ENCODE measurements at places on chromosomes 3 and 15. TPM values are rescaled to one million over a fixed set of nuclear protein-coding genes. Genes with fewer than 3 reads are reported as not detected.

Gene BRK1
- total RNA-seq: 94.5 TPM

Gene SLC9C1
- not detected for total RNA-seq

Gene STRIT1
- total RNA-seq: not detected

Gene TICRR
- 5.2 TPM for total RNA-seq

Gene LARP6
- 50.6 TPM for total RNA-seq

DNA sequence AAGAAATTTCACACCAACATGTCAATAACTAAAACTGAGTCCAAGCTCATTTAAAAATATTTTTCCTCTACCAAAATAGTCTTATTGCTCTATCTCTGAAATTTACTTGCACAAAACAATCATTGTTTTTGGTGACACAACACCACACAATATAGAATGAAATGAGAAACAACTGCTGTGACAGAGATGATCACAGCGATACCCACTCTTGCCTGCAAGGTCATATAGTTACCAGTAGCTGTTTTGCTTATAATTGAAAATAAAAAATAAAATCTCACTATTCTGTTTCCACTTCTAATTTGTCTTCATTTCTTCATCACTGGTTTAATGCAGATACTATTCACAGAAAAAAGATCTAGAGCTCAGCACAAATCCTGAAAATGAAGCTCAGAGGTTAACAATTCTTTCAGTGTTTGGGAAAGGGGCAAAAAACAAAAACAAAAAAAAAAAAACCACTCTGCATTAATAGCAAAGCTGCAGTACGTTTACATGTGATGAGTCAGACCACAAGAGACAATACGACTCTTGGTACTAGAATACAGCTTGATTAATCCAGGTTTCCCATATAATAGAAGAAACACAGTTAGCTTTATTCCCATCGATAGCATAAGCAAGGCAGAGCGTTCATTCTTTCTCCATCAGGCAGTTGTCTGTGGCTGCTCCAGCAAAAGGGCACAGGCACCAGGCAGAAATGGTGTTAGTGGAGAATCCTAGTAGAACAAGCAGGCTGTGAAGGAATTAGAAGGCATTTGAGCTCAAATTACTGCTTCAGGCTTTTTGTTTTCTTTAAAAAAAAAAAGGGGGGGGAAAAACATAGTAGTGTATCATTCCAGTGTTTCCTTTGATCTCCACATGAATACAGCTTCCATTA lies 773 bp downstream of the ANKRD28 start:
- no peaks in the 10 kb centered on the region for H3K27me3 ChIP-seq
- peaks cover 68% of the 10 kb centered on the region for H3K4me1 ChIP-seq
- H3K4me3 ChIP-seq: peak overlapping the region; percentile 44
- H3K36me3 ChIP-seq: no peaks in the 10 kb centered on the region

- DNase-seq: no peak
- H3K36me3 ChIP-seq: no peaks in the 10 kb centered on the region
- no peak overlapping the region for H3K27ac ChIP-seq
- H3K4me3 ChIP-seq: no peak overlapping the region
- H3K4me1 ChIP-seq: no peaks in the 10 kb centered on the region
These were observed 159.4 kb downstream of the CDIN1 start for GRCh38 chr15:36738817-36739216.

DNA sequence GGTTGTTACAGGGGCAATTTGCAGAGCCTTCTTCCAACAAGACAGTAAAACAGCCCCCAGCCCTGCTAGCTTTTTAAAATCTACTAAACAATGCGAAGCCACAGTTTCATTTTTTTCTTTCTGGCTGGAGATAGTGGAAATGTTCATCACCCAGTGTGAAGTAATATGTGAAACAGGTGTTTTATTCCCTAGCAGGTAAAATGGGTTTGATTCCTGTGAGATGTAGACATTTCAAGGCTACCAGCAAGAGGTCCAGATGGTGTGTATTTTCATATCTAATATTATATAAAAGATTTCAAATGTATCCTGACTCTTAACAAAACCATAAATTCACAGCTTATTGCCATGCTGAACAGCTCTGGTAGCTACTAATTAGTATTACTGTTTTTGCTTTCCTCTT lies 160.3 kb downstream of the SATB1 start:
- no peaks in the 10 kb centered on the region for H3K36me3 ChIP-seq
- no peaks in the 10 kb centered on the region for H3K4me1 ChIP-seq
- no peak overlapping the region for H3K4me3 ChIP-seq

DNA sequence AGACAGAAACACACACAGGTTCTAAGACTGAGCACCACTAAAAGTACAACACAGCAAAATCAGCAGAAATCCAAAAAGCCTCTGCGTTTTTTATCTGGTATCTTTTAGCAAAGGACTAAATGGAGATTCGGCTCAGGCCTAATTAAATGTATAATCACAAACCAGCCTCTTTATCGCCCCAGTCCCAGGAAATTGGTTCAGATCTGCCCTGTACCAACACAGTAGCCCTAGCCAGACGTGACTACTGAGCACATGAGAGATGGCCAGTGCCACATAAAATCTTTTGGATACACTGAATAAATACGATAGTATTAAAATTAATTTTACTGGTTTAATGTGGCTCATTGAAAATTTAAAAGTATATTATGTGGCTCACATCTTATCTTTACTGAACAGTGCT lies 19.7 kb downstream of the TBC1D2B start:
- no peak for DNase-seq
- H3K4me1 ChIP-seq: peaks cover 94% of the 10 kb centered on the region

- H3K4me1 ChIP-seq: no peaks in the 10 kb centered on the region
- no peaks in the 10 kb centered on the region for H3K36me3 ChIP-seq
- no peak for DNase-seq
- H3K27ac ChIP-seq: no peak overlapping the region
- no peaks in the 10 kb centered on the region for H3K27me3 ChIP-seq
- no peak overlapping the region for H3K4me3 ChIP-seq
These were observed 130.8 kb downstream of the ZNF621 start for GRCh38 chr3:40655551-40655950.

DNA sequence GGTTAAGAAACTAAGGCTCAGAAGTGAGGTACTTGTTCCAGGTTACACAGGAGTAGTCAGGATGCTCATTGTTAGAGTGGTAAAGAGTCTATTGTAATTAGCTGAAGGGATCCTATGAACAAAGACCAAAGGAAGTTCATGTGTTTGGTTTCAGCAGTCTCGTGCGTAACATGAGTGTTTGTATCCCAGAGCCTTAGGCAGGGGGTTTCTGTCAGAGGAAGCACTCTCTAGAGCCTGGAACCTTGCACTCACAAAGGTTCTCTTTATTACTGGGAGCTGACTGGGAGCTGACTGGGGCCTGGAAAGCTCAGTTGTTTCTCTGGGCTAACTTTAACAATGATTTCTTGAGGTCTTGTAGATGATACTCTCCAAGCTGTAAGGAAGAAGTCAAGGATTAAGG lies 3.9 kb downstream of the ZNF197 start:
- no peak overlapping the region for H3K27ac ChIP-seq
- no peaks in the 10 kb centered on the region for H3K27me3 ChIP-seq
- DNase-seq: no peak
- no peaks in the 10 kb centered on the region for H3K36me3 ChIP-seq

DNA sequence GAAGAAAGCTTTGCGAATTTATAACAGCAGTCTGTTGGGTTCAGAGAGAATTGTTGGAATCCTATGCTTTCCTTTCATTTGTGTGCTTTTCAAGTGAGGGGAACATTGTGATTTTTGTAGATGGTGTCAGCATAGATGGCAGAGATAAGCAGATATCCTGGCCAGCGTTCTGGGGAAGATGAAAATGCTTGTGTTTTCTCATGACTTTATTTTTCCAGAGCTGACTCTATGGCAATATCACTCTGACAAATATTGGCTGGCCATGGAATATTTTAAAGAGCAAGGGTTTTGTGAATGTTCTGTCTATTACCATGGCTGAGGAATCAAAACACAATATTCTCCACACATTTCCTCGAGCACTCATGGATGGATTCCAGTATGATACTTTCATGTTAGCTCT lies 108.8 kb downstream of the MITF start:
- H3K27me3 ChIP-seq: no peaks in the 10 kb centered on the region
- H3K36me3 ChIP-seq: no peaks in the 10 kb centered on the region
- H3K4me1 ChIP-seq: peaks cover 12% of the 10 kb centered on the region
- H3K27ac ChIP-seq: no peak overlapping the region
- no peak overlapping the region for H3K4me3 ChIP-seq

DNA sequence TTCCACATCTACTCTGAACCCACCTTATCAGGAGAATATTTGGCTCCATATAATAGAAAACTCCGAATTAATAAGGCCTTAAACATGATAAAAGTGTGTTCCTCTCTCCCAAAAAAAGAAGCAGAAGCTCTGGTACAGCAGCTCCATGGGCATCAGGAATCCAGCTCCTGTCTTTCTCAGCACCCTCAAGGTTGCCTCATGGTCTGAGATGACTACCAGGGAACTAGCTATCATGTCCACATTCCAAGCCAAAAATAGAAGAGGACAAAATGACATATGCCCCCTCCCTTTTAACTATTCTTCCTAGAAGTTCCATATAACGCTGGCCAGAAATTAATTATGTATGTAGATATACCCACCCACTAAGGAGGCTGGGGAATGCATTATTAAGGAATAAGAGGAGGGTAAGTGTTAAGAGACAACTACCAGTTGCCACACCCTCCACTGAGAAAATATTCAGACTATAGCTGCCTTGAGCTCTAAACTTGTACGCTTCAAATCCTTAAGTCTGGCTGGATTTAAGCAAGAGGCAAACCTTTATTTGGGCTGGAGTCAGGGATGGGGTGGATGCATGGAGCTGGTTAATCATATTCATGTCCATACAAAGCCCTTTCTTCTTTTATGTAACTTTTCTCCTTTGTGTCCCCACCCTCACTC lies 35.8 kb upstream of the CTDSPL start:
- no peaks in the 10 kb centered on the region for H3K36me3 ChIP-seq
- no peaks in the 10 kb centered on the region for H3K27me3 ChIP-seq
- H3K4me3 ChIP-seq: no peak overlapping the region
- H3K27ac ChIP-seq: no peak overlapping the region
- H3K4me1 ChIP-seq: peaks cover 17% of the 10 kb centered on the region

GRCh38 chr3:24129549-24129948 lies 184.5 kb downstream of the NR1D2 start:
- no peak overlapping the region for H3K27ac ChIP-seq
- H3K4me1 ChIP-seq: peaks cover 23% of the 10 kb centered on the region
- no peak overlapping the region for H3K4me3 ChIP-seq
- no peak for DNase-seq
- H3K27me3 ChIP-seq: no peaks in the 10 kb centered on the region
- H3K36me3 ChIP-seq: no peaks in the 10 kb centered on the region

DNA sequence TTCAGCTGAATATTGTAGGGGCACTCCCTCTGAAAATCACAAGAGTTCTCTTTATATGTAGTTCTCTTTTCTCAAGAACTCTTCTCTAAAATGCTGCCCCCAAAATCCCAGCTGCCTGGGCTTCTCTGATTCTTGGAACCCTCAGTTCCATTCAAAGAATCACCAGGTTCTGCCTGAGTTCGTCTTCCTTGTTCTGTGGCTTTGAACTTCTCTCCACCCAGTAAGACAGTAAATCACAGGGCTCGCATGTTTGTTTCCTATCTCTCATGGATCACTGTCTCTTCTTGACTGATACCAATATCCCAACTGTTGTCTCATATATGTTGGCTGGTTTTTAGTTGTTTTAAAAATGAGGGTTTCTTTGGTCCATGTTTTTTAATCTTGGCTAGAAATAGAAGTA lies 359.5 kb upstream of the CBLB start:
- DNase-seq: no peak
- H3K4me1 ChIP-seq: no peaks in the 10 kb centered on the region
- H3K27me3 ChIP-seq: no peaks in the 10 kb centered on the region
- H3K4me3 ChIP-seq: no peak overlapping the region

Measured in vagina (tissue), 2 donors.